ENCODE measurements at places on chromosomes 1 and 21.

- DNase-seq = no peak
Measured at GRCh38 chr1:219477861-219478260, 135.0 kb downstream of the ZC3H11B start.

- no peak for DNase-seq
Measured at GRCh38 chr1:24373044-24373443, 40.5 kb downstream of the STPG1 start.

DNA sequence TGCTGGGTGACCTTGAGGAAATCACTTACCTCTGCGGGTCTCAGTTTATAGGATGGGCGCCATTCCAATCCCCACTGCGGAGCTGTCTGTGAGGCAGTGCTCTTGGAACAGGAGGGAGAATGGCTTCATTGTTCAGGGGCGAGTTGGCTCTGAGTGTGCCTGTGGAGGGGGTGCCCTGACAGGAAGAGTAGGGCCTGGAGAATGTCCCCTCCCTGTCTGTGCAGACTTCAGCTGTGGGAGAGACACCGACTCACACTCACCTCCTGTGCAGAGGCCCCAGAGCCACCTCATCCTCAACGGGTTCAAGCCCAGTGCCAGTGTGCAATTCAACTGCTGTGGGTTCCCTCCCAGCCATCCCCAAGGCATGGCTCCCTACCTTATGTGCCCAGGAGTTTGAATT lies 17.1 kb downstream of the ADORA1 start:
- no peak for DNase-seq

DNA sequence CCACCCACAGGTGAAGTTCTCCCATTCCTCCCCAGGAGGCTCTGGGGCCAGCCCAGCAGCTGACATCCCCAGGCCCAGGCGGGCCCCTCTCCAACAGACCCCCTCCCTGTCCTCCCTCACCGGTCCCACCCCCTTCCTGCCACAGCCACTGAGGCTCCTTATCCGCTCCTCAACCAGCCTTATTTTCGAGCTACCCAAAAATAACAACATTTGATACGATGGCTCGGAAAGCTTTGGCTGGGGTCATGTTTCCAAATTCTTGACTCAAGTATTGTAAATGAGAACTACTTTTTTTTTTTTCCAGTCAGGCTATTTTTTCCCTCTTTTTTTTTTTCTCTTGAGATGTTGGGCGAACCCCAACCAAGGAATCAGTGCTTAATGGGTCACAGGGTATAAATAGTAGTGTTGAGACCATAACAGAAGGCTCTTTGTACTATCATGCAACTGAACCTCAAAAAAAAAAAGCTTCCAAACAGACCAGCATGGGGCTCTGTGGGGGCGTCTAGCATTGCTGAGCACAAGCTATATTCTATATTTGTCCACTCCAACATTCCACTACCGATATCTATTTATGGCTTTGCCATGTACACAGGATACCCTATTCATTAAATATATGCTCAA lies 27.2 kb downstream of the IRF2BP2 start:
- no peak for DNase-seq

DNA sequence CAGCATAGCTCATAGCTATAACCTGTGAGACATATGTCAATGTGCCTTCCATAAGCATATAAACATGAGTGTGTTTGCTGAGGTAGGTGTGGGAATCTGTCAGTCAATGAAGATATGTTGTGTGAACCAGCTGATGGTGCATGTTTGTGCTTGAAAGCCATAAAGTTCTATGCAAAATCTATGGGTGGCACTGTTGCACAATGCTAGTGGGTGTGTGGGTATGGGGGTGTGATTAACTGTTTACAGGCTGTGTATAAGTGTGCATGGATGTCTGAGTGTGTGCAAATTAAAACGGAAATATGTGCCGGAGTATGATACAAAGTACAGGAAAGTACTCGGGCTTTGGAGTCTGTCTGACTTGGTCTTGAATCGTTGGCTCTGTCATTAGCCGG lies 1.0 kb upstream of the ATP2B4 start:
- DNase-seq = peak; percentile 57

- DNase-seq = no peak
Measured at GRCh38 chr1:207578796-207579435, 66.0 kb upstream of the CR1L start.

- DNase-seq = no peak
Measured at GRCh38 chr1:3837685-3838084, 19.3 kb downstream of the CEP104 start.

- no peak for DNase-seq
Measured at GRCh38 chr1:47849005-47849521, 148.1 kb downstream of the TRABD2B start.

- DNase-seq = no peak
Measured at GRCh38 chr1:217149791-217150190, 426.6 kb upstream of the ESRRG start.

- DNase-seq = no peak
Measured at GRCh38 chr1:11526071-11526895, 47.3 kb downstream of the DISP3 start.

- DNase-seq = no peak
Measured at GRCh38 chr1:151309811-151310323, 17.3 kb downstream of the PI4KB start.

GRCh38 chr1:219812491-219813203 lies 115.7 kb downstream of the SLC30A10 start:
- DNase-seq = no peak
